ENCODE measurements at places on chromosomes 3 and 15. TPM values are rescaled to one million over a fixed set of nuclear protein-coding genes. Genes with fewer than 3 reads are reported as not detected.

Gene C3orf33
- 1.1 TPM for total RNA-seq

- no peaks in the 10 kb centered on the region for H3K27me3 ChIP-seq
- no peaks in the 10 kb centered on the region for H3K36me3 ChIP-seq
- no peak for DNase-seq
- H3K27ac ChIP-seq, result no peak overlapping the region
- no peaks in the 10 kb centered on the region for H3K4me1 ChIP-seq
These were observed 14.3 kb upstream of the DENND4A start for GRCh38 chr15:65806397-65806796.

DNA sequence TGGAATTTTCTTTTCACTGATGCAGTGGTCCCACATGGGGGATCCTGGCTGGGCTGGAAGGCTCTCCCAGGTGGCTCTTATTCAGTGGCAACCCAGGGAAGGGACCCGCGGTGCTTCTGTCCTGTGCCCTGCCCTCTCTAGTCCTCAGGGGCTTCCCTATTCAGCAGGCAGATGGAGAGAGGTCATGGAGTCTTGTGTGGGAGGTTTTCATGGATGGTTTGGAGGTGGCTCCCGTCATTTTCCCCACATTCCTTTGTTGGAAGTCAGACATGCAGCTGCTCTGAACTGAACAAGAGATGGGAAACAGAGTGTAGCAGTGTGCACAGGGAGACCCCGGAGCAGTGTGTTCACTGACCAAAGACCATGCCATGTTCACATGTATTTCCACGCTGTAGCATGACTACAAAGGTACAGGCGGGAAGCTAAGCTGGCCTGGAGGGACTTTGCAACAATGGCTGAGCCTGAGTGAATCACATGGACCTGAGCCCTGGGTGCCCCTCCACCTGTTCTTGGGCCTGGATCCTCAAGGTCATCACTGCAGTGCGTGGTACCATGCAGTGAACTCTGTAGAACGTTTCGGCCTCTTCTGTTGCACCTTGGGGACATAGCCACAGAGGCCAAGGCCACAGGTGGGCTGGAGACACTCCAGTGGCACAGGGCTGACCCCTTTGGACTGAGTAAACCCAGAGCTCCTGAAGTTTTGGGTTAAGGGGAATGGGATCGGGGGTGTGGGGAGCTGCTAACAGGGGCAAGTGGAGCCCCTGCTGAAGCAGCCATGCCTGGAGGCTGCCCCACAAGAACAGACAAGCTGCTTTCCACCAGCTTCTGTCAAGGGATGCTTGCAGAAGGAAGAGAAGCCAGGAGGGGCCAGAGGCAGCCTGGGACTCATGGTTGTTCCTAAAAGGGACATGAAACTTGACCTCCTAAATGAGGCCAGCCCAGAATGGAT, 123.0 kb downstream of the ASB7 start:
- DNase-seq, result peak; percentile 93
- no peaks in the 10 kb centered on the region for H3K27me3 ChIP-seq
- H3K27ac ChIP-seq, result peak overlapping the region; percentile 58
- peaks cover 36% of the 10 kb centered on the region for H3K4me1 ChIP-seq
- H3K4me3 ChIP-seq, result no peak overlapping the region
- no peaks in the 10 kb centered on the region for H3K36me3 ChIP-seq

GRCh38 chr3:184229394-184230080, at the start of gene VWA5B2:
Gene VWA5B2, plus strand, starts transcription at chr3:184229585. Its CDS starts 944 bp downstream, at chr3:184230529.
- H3K36me3 ChIP-seq, result no peaks in the 10 kb centered on the region
- no peak within 1 kb of the TSS for H3K27ac ChIP-seq
- DNase-seq, result peak; percentile 18
- peaks cover 64% of the 10 kb centered on the region for H3K27me3 ChIP-seq
- peak within 1 kb of the TSS; percentile 47 for H3K4me3 ChIP-seq

DNA sequence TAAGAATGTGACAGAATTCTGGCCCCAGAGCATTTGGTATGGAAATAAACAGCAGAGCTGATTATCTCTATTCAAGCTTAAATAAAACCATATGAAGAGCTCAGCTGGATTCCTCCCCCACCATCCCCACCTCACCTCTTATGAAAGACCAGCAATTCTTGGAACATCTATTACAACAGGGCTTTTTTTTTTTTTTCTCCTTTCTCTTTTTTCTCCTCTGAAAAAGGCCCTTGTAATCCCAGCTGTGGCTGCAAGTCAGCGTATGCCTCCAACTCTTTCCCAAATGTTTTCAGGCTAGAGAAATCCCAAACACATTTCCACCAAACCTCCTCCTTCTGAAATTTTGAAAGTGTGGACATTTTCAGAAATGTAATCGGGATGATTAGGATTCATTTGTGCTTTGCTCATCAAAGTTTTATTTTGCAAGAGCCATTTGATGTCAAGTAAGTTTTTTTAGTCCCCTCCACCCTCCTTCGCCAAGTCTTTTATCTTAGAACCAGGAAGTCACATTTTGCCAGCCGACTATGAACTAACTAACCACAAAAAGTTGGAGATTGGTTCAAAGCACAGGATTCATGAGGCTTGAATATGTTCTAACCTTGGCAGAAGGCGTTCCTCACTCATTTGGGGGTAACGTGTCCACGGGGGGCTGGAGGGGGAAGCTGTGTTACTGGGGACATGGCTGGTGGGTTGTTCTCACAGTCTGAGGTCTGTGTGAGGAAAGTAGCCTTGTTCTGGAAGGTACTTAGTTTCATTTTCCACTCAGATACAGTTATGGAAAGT, 142.0 kb upstream of the PDZRN3 start:
- H3K4me3 ChIP-seq, result peak overlapping the region; percentile 37
- H3K36me3 ChIP-seq, result no peaks in the 10 kb centered on the region
- H3K27me3 ChIP-seq, result no peaks in the 10 kb centered on the region
- H3K4me1 ChIP-seq, result peaks cover 8% of the 10 kb centered on the region
- H3K27ac ChIP-seq, result peak overlapping the region; percentile 99

GRCh38 chr15:74502301-74502700, 38.7 kb upstream of the ARID3B start:
- H3K36me3 ChIP-seq, result no peaks in the 10 kb centered on the region
- no peak overlapping the region for H3K27ac ChIP-seq
- peaks cover 6% of the 10 kb centered on the region for H3K4me1 ChIP-seq
- no peaks in the 10 kb centered on the region for H3K27me3 ChIP-seq
- DNase-seq, result no peak

DNA sequence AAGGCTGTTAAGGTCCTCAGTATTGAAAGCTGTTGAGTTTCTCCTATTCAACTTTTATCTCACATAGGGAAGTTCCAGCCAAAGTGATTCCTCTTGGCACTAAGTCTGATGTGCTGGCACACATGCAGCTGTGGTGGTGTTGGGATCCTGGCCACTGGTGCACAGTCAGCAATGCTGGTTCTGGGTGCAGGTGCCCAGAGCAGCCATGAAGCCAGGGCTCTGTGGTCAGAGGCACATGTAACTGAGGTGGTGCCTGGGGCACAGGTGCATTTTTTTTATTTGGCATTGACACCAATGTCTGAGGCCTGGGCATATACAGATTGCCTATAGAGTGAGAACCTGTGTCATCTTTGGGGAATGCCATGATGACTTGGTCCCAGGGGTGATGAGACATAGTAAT, 271.4 kb downstream of the POLQ start:
- H3K36me3 ChIP-seq, result no peaks in the 10 kb centered on the region
- DNase-seq, result no peak
- H3K27ac ChIP-seq, result no peak overlapping the region
- no peaks in the 10 kb centered on the region for H3K4me1 ChIP-seq
- H3K4me3 ChIP-seq, result no peak overlapping the region

Gene DGKG
- 2.5 TPM for total RNA-seq

Gene PLS1
- total RNA-seq, result 1.7 TPM

Gene CCDC39
- not detected for total RNA-seq

- no peaks in the 10 kb centered on the region for H3K27me3 ChIP-seq
- H3K36me3 ChIP-seq, result no peaks in the 10 kb centered on the region
- H3K27ac ChIP-seq, result no peak overlapping the region
- no peaks in the 10 kb centered on the region for H3K4me1 ChIP-seq
- DNase-seq, result no peak
- H3K4me3 ChIP-seq, result no peak overlapping the region
These were observed 49.5 kb downstream of the CLDN1 start for GRCh38 chr3:190272747-190273146.

Gene AP3B2
- not detected for total RNA-seq

GRCh38 chr15:64858021-64858575, 16.4 kb downstream of the PLEKHO2 start:
- peak overlapping the region; percentile 96 for H3K27ac ChIP-seq
- no peak overlapping the region for H3K4me3 ChIP-seq
- no peak for DNase-seq
- peaks cover 74% of the 10 kb centered on the region for H3K36me3 ChIP-seq
- no peaks in the 10 kb centered on the region for H3K27me3 ChIP-seq
- peaks cover 65% of the 10 kb centered on the region for H3K4me1 ChIP-seq

- DNase-seq, result no peak
- H3K36me3 ChIP-seq, result no peaks in the 10 kb centered on the region
- no peaks in the 10 kb centered on the region for H3K27me3 ChIP-seq
- no peak overlapping the region for H3K4me3 ChIP-seq
- peaks cover 3% of the 10 kb centered on the region for H3K4me1 ChIP-seq
- no peak overlapping the region for H3K27ac ChIP-seq
These were observed 81.7 kb downstream of the ZNF609 start for GRCh38 chr15:64542091-64542490.

Gene SLC22A13
- total RNA-seq, result under 0.01 TPM

- H3K27me3 ChIP-seq, result peaks cover 5% of the 10 kb centered on the region
- no peak overlapping the region for H3K4me3 ChIP-seq
- no peaks in the 10 kb centered on the region for H3K4me1 ChIP-seq
- H3K27ac ChIP-seq, result no peak overlapping the region
These were observed 162.5 kb upstream of the CHRNA7 start for GRCh38 chr15:31867536-31868442.

GRCh38 chr15:56468401-56468800, 3.5 kb upstream of the MNS1 start:
- H3K4me3 ChIP-seq, result peak overlapping the region; percentile 24
- DNase-seq, result peak; percentile 9
- H3K27me3 ChIP-seq, result peaks cover 7% of the 10 kb centered on the region
- H3K4me1 ChIP-seq, result no peaks in the 10 kb centered on the region
- no peaks in the 10 kb centered on the region for H3K36me3 ChIP-seq
- H3K27ac ChIP-seq, result no peak overlapping the region

Measured in IMR-90 (cell line).